Naive thymus-derived CD8-positive, alpha-beta T cell (primary cell): ENCODE measurements at places on chromosomes 4 and X.

GRCh38 chrX:140475025-140475424 lies 29.8 kb downstream of the SOX3 start:
- no peak for DNase-seq
- peaks cover 2% of the 10 kb centered on the region for H3K36me3 ChIP-seq
- no peak overlapping the region for H3K4me3 ChIP-seq
- no peaks in the 10 kb centered on the region for H3K4me1 ChIP-seq
- H3K27me3 ChIP-seq: peaks cover 11% of the 10 kb centered on the region

- peaks cover 15% of the 10 kb centered on the region for H3K4me1 ChIP-seq
- no peaks in the 10 kb centered on the region for H3K27me3 ChIP-seq
- peaks cover 63% of the 10 kb centered on the region for H3K36me3 ChIP-seq
- H3K27ac ChIP-seq: peak overlapping the region; percentile 20
Observed at GRCh38 chr4:94221916-94222315, 14.3 kb downstream of the SMARCAD1 start.

DNA sequence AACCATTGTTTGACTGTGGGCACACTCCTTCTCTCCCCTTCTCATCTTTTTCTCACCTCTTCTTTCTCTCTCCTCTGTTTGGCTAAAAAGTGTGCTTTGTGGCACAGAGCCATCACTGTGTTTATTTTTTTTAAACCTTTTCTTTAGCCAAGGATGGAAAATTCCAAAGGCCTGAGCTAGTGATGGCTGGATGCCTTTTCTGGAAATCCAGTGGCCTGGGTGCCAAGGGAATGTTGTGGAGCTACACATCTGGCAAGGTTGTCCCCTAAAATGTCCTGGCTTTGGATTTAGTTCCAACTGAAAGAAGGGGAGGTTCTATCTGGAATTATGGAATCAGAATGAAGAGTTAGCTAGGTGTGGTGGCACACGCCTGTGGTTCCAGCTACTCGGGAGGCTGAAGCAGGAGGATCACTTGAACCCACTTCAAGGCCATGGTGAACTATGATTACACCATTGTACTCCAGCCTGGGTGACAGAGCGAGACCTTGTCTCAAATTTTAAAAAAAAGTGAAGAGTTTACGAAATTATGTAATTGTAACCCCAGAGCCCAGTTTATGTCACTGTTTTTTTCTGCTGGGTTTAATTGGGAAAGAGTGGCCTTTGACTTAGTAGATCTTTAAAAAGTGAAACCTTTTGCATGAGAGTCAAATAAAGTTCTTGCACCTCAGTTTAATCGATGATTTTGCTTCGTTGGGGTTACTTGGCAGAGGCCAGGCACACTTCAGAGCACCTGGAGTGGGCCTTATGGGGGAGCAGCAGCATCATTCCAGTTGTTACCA lies 17.7 kb downstream of the DOCK11 start:
- H3K4me3 ChIP-seq: no peak overlapping the region
- peaks cover 68% of the 10 kb centered on the region for H3K4me1 ChIP-seq
- peak overlapping the region; percentile 79 for H3K27ac ChIP-seq
- H3K36me3 ChIP-seq: peaks cover 17% of the 10 kb centered on the region
- no peak for DNase-seq
- no peaks in the 10 kb centered on the region for H3K27me3 ChIP-seq

DNA sequence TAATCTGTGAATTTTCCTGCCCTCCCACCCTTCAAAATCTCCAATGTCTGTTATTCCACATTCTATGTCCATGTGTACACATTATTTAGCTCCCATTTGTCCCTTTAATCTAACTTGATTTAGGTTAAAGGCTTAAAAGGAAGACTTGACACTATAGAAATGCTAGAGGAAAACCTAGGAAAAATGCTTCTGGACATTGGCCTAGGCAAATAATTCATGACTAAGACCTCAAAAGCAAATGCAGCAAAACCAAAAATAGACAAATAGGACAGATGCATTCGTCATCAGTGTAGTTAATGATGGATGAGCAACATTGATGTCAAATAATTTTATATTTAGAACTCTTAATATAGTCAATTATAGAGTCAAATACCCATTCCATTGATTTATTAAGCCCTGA lies 36.9 kb downstream of the INTU start:
- no peaks in the 10 kb centered on the region for H3K27me3 ChIP-seq
- H3K4me1 ChIP-seq: no peaks in the 10 kb centered on the region
- DNase-seq: no peak

GRCh38 chr4:56181140-56181953 lies 205.9 kb downstream of the AASDH start:
- DNase-seq: no peak
- no peaks in the 10 kb centered on the region for H3K36me3 ChIP-seq
- H3K27me3 ChIP-seq: peaks cover 8% of the 10 kb centered on the region
- H3K4me3 ChIP-seq: no peak overlapping the region

- no peak overlapping the region for H3K27ac ChIP-seq
- H3K36me3 ChIP-seq: no peaks in the 10 kb centered on the region
- no peak for DNase-seq
- peaks cover 7% of the 10 kb centered on the region for H3K4me1 ChIP-seq
- no peak overlapping the region for H3K4me3 ChIP-seq
Observed at GRCh38 chr4:41644288-41644914, 104.1 kb downstream of the PHOX2B start.

DNA sequence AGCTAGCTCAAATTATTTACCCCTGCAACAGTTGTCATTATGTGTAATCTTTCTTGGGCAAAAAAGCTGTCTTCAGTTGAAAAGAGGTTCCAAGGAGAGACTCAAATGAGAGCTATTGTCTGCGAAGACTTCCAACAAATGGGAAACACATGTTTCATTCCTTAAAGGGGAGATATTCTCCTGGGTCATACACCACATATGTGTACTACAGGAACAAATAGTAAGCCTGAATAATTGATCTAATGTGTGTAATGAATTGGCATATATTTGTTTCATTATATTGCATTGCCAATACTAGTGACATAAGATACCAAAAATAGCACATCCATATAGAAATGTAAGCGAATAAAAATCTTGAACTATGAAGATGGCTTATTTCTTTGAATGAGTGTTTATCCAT lies 950.9 kb upstream of the NDST4 start:
- no peaks in the 10 kb centered on the region for H3K27me3 ChIP-seq
- H3K36me3 ChIP-seq: no peaks in the 10 kb centered on the region
- no peak overlapping the region for H3K4me3 ChIP-seq
- H3K27ac ChIP-seq: no peak overlapping the region
- no peak for DNase-seq
- H3K4me1 ChIP-seq: no peaks in the 10 kb centered on the region

- H3K27ac ChIP-seq: no peak overlapping the region
- DNase-seq: no peak
- H3K36me3 ChIP-seq: no peaks in the 10 kb centered on the region
Observed at GRCh38 chr4:138428611-138429010, 186.5 kb upstream of the SLC7A11 start.

- peak overlapping the region; percentile 63 for H3K4me3 ChIP-seq
- peaks cover 1% of the 10 kb centered on the region for H3K36me3 ChIP-seq
- peaks cover 84% of the 10 kb centered on the region for H3K4me1 ChIP-seq
- no peaks in the 10 kb centered on the region for H3K27me3 ChIP-seq
Observed at GRCh38 chrX:49276671-49277534, 7.3 kb downstream of the PPP1R3F start.

GRCh38 chr4:139282065-139282720 lies 2.2 kb upstream of the MGARP start:
- H3K4me3 ChIP-seq: no peak overlapping the region
- peaks cover 9% of the 10 kb centered on the region for H3K36me3 ChIP-seq
- H3K27ac ChIP-seq: no peak overlapping the region

- H3K4me3 ChIP-seq: peak overlapping the region; percentile 19
- peak overlapping the region; percentile 71 for H3K27ac ChIP-seq
- H3K36me3 ChIP-seq: no peaks in the 10 kb centered on the region
- peaks cover 37% of the 10 kb centered on the region for H3K4me1 ChIP-seq
Observed at GRCh38 chr4:76208005-76208765, 5.4 kb downstream of the SCARB2 start.

DNA sequence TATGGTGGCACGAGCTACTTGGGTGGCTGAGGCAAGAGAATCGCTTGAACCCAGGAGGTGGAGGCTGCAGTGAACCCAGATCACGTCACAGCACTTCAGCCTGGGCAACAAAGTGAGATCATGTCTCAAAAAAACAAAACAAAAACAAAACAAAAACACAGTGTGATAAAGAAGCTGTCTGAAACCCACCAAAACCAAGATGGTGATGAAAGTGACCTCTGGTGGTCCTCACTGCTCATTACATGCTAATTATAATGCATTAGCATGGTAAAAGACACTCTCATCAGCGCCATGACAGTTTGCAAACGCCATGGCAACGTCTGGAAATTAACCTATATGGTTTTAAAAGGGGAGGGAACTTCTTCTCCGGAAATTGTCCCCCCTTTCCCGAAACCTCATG lies 29.4 kb upstream of the OPHN1 start:
- H3K27ac ChIP-seq: no peak overlapping the region
- H3K4me1 ChIP-seq: no peaks in the 10 kb centered on the region
- H3K27me3 ChIP-seq: no peaks in the 10 kb centered on the region
- H3K36me3 ChIP-seq: no peaks in the 10 kb centered on the region

DNA sequence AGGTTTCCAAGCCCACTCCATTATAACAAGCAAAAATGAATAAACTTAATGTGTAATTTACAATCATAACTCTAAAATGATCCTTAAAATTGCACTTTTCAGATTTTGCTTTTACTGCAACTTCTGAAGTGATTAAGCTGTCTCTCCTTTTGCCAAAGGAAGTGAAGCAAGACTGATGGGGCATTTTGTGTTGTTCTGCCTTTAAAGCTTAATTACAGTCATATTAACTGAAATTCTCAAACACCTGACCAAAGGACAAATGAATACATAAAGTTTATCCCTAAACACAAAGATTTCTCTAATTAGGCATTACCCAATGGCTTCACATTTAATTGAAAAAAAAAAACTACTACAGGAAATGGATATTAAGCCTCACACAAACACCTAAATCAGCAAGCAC lies 101.8 kb downstream of the ATP11C start:
- peaks cover 16% of the 10 kb centered on the region for H3K4me1 ChIP-seq
- H3K4me3 ChIP-seq: no peak overlapping the region
- no peaks in the 10 kb centered on the region for H3K36me3 ChIP-seq
- peak overlapping the region; percentile 64 for H3K27ac ChIP-seq
- DNase-seq: no peak

DNA sequence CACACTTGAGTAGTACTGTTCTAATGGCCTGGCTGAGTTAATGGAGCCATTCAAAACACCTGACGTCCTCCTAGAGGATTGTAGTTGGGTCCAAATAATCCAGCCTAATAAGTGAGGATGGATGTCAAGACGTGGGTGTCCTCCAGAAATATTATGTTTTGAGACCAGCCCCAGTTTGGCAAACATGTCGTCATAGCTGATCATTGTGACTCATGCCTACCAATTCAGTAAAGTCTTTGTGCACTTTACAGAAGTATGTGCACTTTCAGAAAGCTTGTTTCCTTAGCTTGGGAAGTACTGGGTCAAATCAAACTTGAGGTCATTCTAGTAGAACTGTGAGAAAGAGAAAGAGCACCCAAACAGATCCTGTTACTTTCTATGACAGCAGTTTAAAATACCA lies 37.6 kb upstream of the GLRA2 start:
- no peak overlapping the region for H3K4me3 ChIP-seq
- no peaks in the 10 kb centered on the region for H3K36me3 ChIP-seq
- H3K4me1 ChIP-seq: peaks cover 1% of the 10 kb centered on the region
- DNase-seq: no peak

DNA sequence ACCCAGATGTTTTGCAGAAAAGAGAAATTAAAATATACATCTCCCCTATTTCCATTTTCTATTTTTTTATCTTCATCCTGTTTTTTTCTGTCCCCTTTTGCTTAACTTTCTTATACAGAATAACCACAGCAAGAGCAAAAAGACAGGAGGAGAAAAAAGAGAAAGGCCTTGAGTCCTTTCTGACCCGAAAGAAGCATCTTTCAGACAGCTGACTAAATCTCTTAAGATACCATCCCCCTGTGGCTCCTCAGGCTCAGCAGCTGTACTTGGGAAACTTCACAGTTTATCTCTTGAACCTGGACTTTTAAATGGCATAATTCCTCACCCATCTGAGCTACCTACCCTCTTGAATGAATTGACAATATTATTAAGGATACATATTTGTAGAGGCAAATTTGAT lies 100.2 kb downstream of the FIP1L1 start:
- no peaks in the 10 kb centered on the region for H3K36me3 ChIP-seq
- H3K4me1 ChIP-seq: no peaks in the 10 kb centered on the region
- no peak for DNase-seq
- H3K4me3 ChIP-seq: no peak overlapping the region
- no peak overlapping the region for H3K27ac ChIP-seq

DNA sequence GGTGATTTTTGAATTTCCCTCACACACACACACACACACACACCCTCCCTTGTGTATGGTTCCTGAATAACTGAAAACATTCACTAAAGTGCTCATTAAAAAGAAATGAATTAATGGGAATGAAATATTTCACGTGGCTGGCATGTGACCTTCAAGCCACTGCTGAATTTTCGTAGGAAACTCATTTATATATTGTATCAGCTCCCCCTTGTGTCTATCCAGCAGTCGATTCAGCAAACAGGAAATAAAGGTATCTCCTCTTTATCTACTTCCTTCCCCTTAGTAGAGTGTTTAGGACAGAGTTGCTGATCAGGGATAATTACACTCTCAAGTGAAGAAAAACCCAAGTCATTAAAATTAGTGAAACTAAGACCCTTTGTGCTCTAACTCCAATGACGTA lies 912.6 kb upstream of the LCORL start:
- H3K4me1 ChIP-seq: no peaks in the 10 kb centered on the region
- H3K27ac ChIP-seq: no peak overlapping the region
- no peak overlapping the region for H3K4me3 ChIP-seq
- H3K36me3 ChIP-seq: no peaks in the 10 kb centered on the region
- DNase-seq: no peak
- no peaks in the 10 kb centered on the region for H3K27me3 ChIP-seq

DNA sequence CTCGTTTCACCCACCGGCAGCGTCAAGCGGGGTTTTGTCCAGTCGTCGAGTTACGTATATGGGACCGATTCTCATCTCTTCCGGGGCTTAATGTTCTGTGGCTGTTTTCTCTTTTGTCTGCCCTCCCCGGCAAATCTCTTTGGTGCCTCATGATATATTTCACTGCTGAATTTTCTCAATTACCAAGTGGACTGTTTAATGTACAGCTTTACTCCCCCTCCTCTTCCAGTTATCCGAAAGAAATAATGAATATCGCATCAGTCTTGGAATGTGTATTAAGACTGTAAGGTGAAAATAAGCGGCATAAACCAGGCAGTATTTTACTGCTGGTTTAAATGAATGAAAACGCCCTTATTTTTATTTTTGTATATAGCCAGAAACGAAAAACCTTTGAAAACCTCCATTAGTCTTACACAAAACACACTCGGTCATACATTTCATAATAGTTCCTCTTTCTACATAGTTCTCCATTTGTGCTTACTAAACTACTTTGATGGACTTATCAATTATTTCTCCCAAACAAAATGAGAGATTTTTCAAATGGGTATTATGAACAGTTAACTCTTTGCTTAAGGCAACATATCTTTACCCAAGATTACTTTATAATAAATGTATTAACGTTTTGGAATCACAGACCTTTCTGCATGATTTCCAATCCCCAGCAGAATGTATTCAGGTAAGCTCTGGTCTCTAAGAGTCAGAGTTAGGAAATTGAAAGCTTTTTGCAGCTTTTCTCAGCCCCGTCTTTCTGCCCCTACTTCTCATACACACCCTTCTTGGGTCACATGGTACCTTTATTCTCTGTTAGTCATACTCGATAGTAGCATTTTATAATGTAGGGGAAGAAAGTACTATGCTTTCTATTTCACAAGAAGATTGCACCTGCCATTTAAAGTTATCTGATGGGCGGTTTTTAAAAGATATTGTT lies 979 bp downstream of the RP2 start:
- peaks cover 6% of the 10 kb centered on the region for H3K4me1 ChIP-seq
- H3K36me3 ChIP-seq: no peaks in the 10 kb centered on the region
- peak overlapping the region; percentile 97 for H3K27ac ChIP-seq
- no peaks in the 10 kb centered on the region for H3K27me3 ChIP-seq

GRCh38 chr4:11615601-11616000 lies 186.9 kb upstream of the HS3ST1 start:
- no peak for DNase-seq
- no peaks in the 10 kb centered on the region for H3K4me1 ChIP-seq
- H3K36me3 ChIP-seq: no peaks in the 10 kb centered on the region
- no peak overlapping the region for H3K4me3 ChIP-seq
- H3K27ac ChIP-seq: no peak overlapping the region
- no peaks in the 10 kb centered on the region for H3K27me3 ChIP-seq
